ENCODE measurements at places on chromosomes 4 and X. TPM values are rescaled to one million over a fixed set of nuclear protein-coding genes. Genes with fewer than 3 reads are reported as not detected.

Gene RRH
- total RNA-seq = not detected

Gene BMX
- 86.0 TPM for total RNA-seq

DNA sequence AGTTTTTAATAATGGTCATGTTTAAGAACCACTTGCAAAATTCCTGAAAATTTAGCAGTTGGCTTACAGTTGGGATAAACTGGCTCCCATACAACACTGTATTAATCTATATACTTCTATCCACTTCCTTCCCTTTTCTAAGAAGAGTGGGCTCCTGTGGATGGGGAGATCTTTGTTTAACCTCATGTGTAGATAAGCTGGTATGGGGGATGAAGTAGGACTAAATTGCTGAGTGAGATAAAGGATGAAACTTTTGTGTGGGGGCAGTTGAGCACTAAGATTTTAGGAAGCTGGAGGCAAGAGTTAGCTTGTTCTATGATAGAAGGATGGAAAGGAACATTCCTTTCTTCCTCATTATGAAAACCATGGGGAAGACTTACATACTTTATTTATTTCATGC is 54.6 kb upstream of the ATP8A1 start:
- DNase-seq = no peak
- no peak overlapping the region for H3K4me3 ChIP-seq
- no peaks in the 10 kb centered on the region for H3K4me1 ChIP-seq
- H3K36me3 ChIP-seq = no peaks in the 10 kb centered on the region
- H3K27ac ChIP-seq = no peak overlapping the region

DNA sequence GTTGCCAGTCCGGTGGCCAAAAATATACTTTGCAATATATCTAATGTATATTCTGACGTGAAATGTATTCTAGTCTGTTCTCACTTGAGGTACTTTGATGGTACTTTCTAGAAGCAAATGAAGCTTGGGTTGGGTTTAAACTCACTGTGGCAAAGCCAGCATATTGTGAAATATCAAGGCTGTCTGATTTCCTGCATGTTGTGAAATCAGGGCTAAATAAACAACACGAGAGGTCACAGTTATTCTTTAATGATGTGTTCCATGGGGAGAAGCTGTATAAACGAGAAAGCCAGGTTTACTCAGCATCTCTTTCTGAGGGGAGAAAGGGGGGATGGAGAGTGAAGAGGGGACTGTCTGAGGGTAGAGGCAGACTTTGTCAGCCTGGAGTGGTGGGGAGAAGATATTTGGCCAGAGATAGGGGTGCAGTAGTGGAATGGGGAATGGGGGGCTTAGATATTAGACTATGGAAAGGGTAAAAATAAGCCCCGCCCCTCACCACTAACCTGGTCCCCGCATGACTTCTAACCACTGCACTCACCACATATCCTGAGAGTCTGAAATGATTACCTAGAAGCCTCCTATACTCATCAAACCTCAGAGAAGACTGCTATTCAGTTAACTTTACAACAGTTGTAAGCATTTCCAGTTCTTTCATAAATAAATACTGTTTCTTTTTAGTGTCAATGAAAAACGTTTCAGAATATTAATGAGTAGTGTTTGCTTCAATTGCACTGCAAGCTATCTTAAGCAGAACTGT is 5.9 kb upstream of the SCARB2 start:
- DNase-seq = no peak
- no peaks in the 10 kb centered on the region for H3K36me3 ChIP-seq
- no peaks in the 10 kb centered on the region for H3K27me3 ChIP-seq
- no peak overlapping the region for H3K27ac ChIP-seq
- peaks cover 2% of the 10 kb centered on the region for H3K4me1 ChIP-seq

GRCh38 chr4:42789041-42789567 is 103.4 kb upstream of the GRXCR1 start:
- H3K36me3 ChIP-seq = no peaks in the 10 kb centered on the region
- no peaks in the 10 kb centered on the region for H3K27me3 ChIP-seq
- H3K4me1 ChIP-seq = no peaks in the 10 kb centered on the region
- H3K4me3 ChIP-seq = no peak overlapping the region
- no peak for DNase-seq

- peaks cover 25% of the 10 kb centered on the region for H3K4me1 ChIP-seq
- no peaks in the 10 kb centered on the region for H3K36me3 ChIP-seq
- H3K4me3 ChIP-seq = peak within 1 kb of the TSS; percentile 75
- peak within 1 kb of the TSS; percentile 4 for H3K27ac ChIP-seq
Observed at GRCh38 chr4:86891762-86892635, at the start of gene C4orf36. TSS of gene C4orf36 (minus strand) at chr4:86892422. CDS start at chr4:86891520, 902 bp downstream.

- no peak overlapping the region for H3K27ac ChIP-seq
- no peaks in the 10 kb centered on the region for H3K27me3 ChIP-seq
- H3K4me1 ChIP-seq = no peaks in the 10 kb centered on the region
Observed at GRCh38 chrX:11334165-11334564, 41.0 kb downstream of the AMELX start.

- DNase-seq = no peak
- no peaks in the 10 kb centered on the region for H3K27me3 ChIP-seq
- H3K4me3 ChIP-seq = no peak overlapping the region
- no peaks in the 10 kb centered on the region for H3K4me1 ChIP-seq
- H3K27ac ChIP-seq = no peak overlapping the region
Observed at GRCh38 chrX:149829751-149830191, 48.0 kb downstream of the MAGEA9 start.

GRCh38 chrX:68874076-68874475 is 45.3 kb downstream of the EFNB1 start:
- H3K27me3 ChIP-seq = no peaks in the 10 kb centered on the region
- H3K4me1 ChIP-seq = no peaks in the 10 kb centered on the region
- H3K4me3 ChIP-seq = no peak overlapping the region
- DNase-seq = no peak

DNA sequence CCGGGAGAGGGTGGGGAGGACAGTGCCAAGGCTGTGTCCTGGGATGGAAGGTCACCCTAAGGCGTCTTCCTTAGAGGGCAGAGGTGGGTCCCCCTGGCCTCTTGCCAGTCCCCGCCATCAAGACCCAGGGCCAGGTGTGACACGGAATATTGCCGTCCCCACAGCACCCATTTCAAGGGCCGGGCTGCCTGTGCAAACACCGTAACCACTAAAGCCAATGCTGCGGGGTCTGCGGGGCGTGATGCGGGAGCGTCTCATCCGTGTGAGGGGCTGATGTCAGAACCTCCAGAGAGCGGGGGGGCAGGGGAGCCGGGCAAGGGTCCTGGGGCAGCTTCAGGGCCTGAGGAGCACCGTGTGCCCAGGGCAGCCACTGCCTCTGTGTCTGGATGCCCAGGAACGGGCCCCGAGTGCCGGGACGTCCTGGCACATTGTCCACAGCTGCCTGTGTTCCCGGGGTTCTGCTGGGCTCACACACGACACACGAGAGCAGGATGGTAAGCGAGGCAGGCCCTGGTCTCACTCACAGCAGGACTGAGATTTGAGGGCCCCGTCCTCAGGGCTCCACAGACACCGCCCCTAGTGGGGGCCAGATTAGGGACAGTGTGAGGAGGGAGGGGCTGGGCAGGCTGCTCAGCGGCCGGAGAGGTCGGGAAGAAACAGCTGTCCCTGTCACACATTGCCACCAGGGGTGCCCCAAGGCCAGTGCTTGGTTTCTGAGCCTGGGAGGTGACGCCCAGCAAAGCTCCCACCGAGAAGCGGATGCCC is 29.2 kb downstream of the NKX1-1 start:
- H3K36me3 ChIP-seq = no peaks in the 10 kb centered on the region
- no peak overlapping the region for H3K27ac ChIP-seq
- no peaks in the 10 kb centered on the region for H3K4me1 ChIP-seq
- no peak overlapping the region for H3K4me3 ChIP-seq
- H3K27me3 ChIP-seq = no peaks in the 10 kb centered on the region

GRCh38 chr4:26931966-26932365 is 71.3 kb downstream of the STIM2 start:
- no peaks in the 10 kb centered on the region for H3K27me3 ChIP-seq
- H3K4me3 ChIP-seq = no peak overlapping the region
- no peaks in the 10 kb centered on the region for H3K36me3 ChIP-seq
- no peak overlapping the region for H3K27ac ChIP-seq
- H3K4me1 ChIP-seq = no peaks in the 10 kb centered on the region

GRCh38 chrX:103453655-103454054 is 65.6 kb downstream of the RAB40A start:
- H3K27ac ChIP-seq = peak overlapping the region; percentile 96
- H3K36me3 ChIP-seq = no peaks in the 10 kb centered on the region
- peak; percentile 93 for DNase-seq

DNA sequence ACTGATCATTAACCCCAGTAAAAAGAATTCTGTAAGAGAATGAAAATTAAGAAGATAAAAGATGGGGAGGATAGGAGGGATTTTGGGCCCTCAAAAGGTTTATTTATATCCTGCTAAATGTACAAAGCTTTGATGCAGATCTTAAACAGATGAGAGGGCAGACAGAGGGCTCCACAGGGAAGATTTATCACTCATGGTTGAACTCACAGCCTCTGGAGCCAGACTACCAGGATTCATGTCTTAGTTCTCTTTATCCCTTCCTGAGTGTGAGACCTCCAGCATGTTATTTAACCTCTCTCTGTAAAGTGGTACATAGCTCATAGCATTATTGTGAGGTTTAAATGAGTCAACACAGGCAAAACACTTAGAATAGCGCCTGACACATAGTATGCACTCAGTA is 74.4 kb downstream of the SOWAHB start:
- H3K36me3 ChIP-seq = no peaks in the 10 kb centered on the region
- no peak overlapping the region for H3K4me3 ChIP-seq
- DNase-seq = no peak
- H3K4me1 ChIP-seq = no peaks in the 10 kb centered on the region
- H3K27me3 ChIP-seq = no peaks in the 10 kb centered on the region

- H3K27me3 ChIP-seq = no peaks in the 10 kb centered on the region
- H3K27ac ChIP-seq = no peak overlapping the region
- no peak for DNase-seq
Observed at GRCh38 chr4:24180586-24180985, 290.7 kb upstream of the PPARGC1A start.

- H3K27ac ChIP-seq = no peak overlapping the region
- no peaks in the 10 kb centered on the region for H3K36me3 ChIP-seq
- peak overlapping the region; percentile 57 for H3K4me3 ChIP-seq
- H3K4me1 ChIP-seq = peaks cover 24% of the 10 kb centered on the region
- H3K27me3 ChIP-seq = no peaks in the 10 kb centered on the region
Observed at GRCh38 chrX:28586286-28586685, 960 bp upstream of the IL1RAPL1 start.

DNA sequence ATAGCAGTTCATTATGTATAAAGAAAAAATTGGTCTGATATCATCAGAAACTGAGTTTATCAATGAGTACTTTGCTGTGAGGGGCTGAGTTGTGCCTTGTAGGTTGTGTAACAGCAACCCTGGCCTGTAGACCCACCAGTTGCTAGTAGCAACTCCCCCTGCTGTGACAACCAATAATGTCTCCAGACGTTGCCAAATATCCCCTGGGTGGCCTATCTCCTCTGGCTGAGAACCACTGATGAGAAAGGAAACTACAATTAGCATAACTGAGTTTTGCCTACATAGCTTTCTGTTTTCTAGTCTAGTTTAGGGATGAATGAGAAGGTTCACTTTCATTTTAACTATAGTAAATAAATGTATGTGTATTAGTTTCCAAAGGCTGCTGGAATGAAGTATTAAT is 234.1 kb downstream of the CPE start:
- H3K27me3 ChIP-seq = no peaks in the 10 kb centered on the region
- H3K36me3 ChIP-seq = no peaks in the 10 kb centered on the region
- no peak overlapping the region for H3K27ac ChIP-seq
- no peak for DNase-seq
- H3K4me1 ChIP-seq = no peaks in the 10 kb centered on the region

GRCh38 chrX:28880136-28880535 is 292.9 kb downstream of the IL1RAPL1 start:
- no peak overlapping the region for H3K27ac ChIP-seq
- H3K4me1 ChIP-seq = no peaks in the 10 kb centered on the region
- no peaks in the 10 kb centered on the region for H3K36me3 ChIP-seq
- no peaks in the 10 kb centered on the region for H3K27me3 ChIP-seq
- no peak overlapping the region for H3K4me3 ChIP-seq
- DNase-seq = no peak

- peaks cover 6% of the 10 kb centered on the region for H3K4me1 ChIP-seq
- DNase-seq = no peak
- H3K36me3 ChIP-seq = no peaks in the 10 kb centered on the region
- no peak overlapping the region for H3K4me3 ChIP-seq
- no peak overlapping the region for H3K27ac ChIP-seq
- H3K27me3 ChIP-seq = no peaks in the 10 kb centered on the region
Observed at GRCh38 chrX:37347420-37347819, 1.7 kb upstream of the PRRG1 start.
